ENCODE measurements at places on chromosomes 4 and X.

GRCh38 chrX:43656005-43656494, at the start of gene MAOA:
TSS of gene MAOA (plus strand) at chrX:43656299. CDS start at chrX:43656342, 43 bp downstream.
- peak; percentile 59 for DNase-seq

GRCh38 chr4:3747581-3747904, 18.6 kb upstream of the ADRA2C start:
- DNase-seq = no peak

DNA sequence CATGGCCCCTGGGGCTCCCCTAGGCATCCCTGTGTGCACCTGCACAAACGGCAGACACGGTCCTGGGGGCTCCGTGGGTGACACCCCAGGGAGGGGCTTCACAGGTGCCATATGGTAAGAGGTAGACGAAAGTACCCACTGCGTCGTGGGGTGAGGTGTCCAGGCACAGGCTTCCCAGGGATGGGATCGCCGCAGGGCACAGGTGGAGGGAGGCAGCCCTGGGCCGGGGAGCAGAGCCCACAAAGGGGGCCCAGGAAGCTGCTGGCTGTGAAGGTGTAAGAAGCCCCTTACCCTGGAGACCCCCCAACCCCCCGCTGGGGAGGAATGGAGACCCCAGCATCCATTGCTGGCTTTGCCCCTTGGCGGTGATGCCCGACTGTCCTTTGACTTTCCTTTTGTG, 10.9 kb downstream of the SH3TC1 start:
- DNase-seq = no peak

DNA sequence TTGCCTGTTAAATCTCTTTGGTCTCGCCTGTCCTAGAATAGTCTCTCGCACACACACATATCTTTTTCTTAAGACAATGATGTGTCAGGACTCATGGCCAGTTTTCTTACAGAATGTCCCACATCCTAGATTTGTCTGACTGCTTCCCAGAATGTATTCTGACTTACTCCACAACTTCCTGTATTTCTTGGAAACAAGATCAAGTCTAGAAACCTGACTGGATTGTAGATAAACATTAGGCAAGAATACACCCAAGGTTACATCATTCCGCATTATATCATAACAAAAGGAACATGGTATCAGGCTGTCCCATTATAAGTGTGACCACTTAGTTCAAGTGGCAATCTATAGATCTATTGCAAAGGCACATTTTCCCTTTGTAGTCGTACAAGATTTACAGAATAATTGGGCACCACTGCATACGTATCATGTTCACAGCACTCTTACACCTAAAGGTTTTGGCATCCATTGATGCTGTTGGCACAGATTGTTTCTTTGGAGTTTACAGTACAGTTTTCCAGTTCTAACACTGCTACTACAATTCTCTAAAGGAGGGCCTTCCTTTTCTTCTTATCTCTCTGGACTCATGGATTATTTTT, 56.4 kb downstream of the FBXW7 start:
- no peak for DNase-seq

DNA sequence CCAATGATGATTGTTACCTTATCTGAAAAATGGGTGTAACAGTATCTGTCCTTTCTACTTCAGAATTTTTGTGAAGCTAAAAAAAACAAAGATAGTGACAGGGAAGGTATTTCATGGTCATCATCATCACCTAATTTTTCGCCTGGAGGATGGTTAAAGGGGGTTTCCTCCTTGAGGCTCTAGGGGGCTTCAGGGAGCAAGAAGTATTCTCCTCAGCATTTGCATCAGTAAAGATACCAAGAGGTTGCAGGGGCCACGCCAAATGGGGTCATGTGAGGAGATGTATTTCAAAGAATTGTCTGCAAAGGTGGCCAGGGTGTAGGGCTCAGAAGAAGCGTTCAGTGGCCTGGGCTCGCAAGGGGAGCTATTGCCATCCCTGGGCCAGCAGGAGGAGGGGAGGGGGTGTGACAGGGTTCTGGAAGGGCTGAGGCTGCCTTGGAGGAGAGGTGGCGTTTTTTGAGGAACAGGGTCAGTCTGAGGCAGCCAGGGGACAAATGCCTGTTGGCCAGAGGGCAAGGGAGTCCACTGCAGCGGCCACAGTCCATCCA, 7.3 kb upstream of the NSG1 start:
- no peak for DNase-seq

DNA sequence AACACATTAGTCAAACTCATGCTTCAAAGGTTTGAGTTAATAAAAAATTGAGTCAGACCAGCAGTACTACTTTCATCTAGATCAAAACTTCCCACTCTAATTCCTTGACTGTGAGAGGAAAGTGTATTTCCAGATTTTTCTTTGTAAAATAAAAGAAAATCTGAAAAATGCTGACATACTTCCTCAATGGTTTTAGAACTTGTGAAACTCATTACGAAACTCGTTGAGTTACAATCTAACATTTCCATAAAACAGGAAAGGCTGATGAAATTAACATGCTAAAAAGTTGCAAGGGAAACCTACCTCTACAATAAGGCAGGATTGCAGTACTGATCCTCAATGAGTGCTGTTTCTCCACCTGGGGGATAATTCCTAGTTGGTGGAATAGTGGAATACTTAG, 217.8 kb upstream of the HCCS start:
- no peak for DNase-seq

DNA sequence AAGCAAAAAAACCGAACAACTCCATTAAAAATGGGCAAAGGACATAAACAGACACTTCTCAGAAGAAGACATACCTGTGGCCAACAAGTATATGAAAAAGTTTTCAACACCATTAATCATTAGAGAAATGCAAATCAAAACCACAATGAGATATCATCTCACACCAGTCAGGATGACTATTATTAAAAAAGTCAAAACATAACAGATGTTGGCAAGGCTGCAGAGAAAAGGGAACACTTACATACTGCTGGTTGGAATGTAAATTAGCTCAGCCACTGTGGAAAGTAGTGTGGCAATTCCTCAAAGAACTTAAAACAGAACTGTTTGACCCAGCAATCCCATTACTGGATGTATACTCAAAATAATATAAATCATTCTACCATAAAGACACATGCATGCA, 436.3 kb downstream of the KLHL13 start:
- DNase-seq = no peak

- DNase-seq = no peak
Observed at GRCh38 chrX:41596596-41596995, 92.2 kb upstream of the GPR34 start.

DNA sequence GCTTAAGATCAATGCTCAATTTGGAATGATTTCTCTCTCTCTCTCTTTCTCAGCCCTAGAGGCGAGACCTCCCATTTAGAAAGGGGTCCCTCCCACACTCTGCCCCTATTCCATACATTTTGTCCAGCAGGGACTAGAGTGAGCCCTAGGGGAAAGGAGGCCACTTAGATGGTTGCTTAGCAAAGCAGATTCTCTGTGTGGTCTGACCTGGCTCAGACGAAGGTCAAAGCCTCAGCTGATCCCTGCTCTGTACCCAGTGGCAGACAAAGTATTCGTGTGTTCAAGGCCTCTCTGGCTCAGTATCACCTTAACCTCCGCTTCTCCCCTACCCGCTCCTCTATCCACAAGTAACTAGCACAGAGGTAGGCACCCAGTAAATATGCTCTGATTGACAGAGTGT, 78.4 kb downstream of the HPRT1 start:
- no peak for DNase-seq

DNA sequence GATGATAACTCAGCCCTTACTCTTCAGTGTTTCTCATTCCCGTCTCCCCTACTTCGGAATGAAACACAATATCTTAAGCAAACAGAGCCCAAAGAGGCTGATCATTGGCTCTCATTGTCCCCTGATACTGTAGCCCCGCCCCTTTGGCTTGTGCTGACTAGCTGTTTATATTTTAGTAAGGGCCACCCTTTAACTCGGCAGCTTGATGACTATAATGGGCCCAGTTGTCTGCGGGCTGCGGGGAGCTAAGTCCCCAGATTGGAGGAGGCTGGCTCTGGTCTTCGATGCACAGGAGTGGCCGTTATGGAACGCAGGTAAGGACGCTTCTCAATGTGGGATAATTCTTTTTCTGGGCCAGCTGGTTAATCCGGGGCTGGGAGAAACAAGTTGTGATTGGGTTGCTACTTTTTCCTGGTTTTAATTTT, at the start of gene TRIM2:
TSS of gene TRIM2 (plus strand) at position 197 of the 425 bp plus-strand sequence. CDS start at position 285, 88 bp downstream.
- DNase-seq = peak; percentile 89

GRCh38 chr4:39036172-39036571, 4.0 kb upstream of the TMEM156 start:
- DNase-seq = no peak

DNA sequence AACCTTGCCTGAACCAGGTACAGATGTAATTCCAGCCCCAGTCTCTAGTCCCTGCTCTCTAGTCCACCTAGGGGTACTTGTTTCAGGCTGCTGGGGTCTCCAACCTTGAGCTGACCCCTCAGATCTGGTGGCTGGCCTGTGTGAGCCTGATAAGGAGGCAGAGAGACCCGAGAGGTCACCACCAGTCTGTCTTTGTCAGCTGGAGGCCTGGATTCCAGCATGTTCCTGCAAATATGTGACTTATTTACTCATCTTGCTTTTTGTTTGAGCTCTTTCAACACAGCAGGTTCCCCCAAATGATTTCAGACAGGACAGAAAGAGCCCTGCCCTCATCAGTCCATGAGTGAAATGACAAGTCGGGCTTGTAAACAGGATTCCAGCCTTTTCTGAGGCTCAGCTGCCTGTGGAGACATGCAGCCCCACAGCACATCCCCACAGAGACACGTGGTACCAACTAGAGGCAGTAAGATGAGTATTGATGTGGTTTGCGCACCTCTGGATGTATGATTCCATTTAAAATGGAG, 37.5 kb upstream of the STK26 start:
- DNase-seq = no peak

GRCh38 chrX:20418379-20419150, 151.9 kb upstream of the RPS6KA3 start:
- DNase-seq = no peak

DNA sequence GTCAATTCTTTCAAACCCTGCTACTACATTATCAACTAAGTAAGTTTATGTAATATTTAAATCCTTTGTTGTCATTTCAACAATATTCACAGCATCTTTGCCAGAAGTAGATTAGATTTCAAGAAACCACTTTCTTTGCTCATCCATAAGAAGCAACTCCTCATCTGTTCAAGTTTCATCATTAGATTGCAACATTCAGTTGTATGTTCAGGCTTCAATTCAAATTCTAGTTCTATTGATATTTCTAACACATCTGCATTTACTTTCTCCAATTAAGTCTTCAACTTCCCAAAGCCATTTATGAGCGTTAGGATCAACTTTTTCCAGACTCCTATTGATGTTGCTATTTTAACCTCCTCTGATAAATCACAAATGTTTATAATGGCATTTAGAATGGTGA, 66.1 kb downstream of the BMP3 start:
- no peak for DNase-seq

DNA sequence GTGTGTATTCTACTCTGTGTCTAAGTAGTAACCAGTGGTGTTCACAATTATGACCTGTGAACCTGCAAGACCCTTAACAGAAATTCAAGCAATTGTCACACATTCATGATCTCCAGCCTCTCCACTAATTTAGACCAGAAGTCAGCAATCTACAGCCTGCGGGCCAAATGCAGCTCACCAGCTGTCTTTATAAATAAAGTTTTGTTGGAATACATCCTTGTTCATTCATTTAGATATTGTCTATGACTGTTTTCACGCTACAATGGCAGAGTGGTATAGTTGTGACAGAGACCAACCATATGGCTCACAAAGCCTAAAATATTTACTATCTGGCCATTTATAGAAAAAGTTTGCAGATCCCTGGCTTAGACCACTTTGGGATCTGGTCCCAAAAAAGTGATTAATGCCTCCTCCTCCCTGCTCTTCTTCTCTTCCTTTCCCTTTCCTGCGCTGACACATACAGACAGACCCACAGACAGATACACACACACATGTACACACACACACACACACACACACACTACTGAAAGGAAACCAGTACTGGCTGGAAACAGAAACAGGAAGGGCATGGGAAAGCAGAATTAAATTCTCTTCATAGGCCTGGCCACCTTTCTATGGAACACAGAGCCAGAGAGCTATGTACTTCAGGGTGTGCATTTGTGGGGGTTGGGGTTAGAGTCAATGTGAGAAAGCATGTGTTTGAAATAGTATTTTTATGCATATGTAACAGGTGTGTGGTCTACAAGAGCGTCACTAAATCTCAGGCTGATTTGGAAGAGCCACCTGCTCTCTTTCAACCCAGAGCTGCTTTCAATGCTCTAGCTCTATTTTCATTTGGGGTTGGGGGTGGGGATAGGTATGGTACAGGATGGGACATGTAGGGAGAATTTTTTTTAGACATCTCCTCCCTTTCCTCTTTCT, 49.7 kb upstream of the TMEM164 start:
- no peak for DNase-seq

- no peak for DNase-seq
Observed at GRCh38 chrX:23292354-23292987, 42.2 kb upstream of the PTCHD1 start.

DNA sequence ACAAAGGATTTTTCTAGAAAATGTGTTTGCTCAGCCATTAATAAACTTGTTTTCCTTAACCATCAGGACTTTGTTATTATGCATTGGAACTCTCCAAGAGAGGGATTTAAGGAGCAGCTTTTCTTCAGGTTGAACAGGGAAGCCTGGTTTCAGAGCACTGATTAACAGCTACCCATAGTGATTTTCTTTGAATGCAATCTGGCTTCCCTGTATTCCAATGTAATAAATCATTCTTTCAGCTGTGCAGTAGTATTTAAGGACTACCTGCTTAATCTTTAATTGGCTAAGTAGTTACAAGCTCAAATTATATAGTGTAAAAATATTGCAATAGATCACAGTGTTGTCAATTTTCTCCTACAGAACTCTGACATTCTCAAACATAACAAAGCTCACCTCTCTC, 77.5 kb downstream of the TMEM156 start:
- DNase-seq = no peak

DNA sequence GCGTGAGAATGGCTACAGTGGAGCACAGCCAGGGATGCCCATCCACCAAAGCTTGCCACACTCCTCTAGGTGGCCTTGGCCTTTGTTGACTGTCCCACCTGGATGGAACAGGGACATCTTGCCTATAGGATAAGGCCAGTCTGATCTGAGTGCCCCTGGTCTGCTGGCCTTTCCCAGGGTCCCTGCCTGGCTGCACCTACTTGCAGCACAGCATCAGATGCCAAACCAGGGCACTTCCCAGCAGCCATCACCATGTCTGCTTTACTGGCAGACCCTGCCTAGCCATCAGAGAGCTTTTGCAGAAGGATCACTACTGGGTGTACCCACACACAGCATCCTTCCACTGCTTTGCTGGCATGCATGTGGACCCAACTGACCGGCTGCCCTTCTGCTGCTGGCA, 143.2 kb downstream of the GABRA3 start:
- DNase-seq = no peak

- DNase-seq = no peak
Observed at GRCh38 chr4:108301545-108302251, 133.0 kb upstream of the LEF1 start.

DNA sequence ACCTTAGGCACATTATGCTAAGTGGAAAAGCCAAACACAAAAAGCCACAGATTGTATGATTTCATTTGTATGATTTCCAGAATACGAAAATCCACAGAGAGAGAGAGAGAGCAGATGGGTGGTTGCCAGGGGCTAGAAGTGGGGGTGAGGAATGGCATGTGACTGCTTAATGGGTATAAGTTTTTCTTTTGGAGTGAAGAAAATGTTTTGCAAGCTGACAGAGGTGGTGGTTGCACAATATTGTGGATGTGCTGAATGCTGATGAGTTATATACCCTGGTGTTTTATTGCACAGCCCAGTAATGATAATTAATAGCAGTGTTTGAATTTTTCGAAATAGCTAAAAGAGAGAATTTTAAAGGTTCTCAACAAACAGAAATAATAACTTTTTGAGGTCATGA, 386.1 kb upstream of the HS3ST1 start:
- DNase-seq = no peak

- DNase-seq = no peak
Observed at GRCh38 chr4:174037049-174037448, 246.4 kb downstream of the FBXO8 start.

Measured in midbrain (tissue), 1 donor.